Frontal cortex (tissue), 4 donors: ENCODE measurements at places on chromosomes 5 and 9. TPM values are rescaled to one million over a fixed set of nuclear protein-coding genes. Genes with fewer than 3 reads are reported as not detected.

- no peak for DNase-seq
Measured at GRCh38 chr5:17951392-17952169, 317.3 kb downstream of the TAF11L14 start.

- peak; percentile 44 for DNase-seq
Measured at GRCh38 chr5:171521219-171521633, 101.8 kb downstream of the FGF18 start.

GRCh38 chr9:104931256-104931655, 3.3 kb upstream of the ABCA1 start:
- no peak for DNase-seq

DNA sequence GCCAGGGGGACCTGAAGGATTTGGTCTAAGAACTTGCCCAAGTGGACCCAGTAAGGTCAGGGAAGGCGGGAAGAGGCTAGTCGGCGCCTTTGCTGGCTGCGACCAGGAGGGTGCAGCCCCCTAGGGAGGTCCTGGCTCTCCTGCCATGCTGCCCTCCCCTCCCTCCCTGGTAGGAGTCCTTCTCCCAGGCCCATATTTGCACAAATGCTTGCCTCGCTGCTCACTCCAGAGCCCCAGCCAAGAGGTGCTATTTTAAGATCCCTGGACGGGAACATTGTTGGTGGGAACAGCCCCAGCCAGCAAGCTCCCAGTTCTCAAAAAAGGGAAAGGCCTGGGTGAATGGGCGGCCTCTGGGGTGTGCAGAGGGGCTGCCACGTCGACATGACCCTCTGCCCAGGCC, 4.3 kb upstream of the IL17B start:
- no peak for DNase-seq

The PDLIM4 gene
- total RNA-seq = 2.0 TPM

DNA sequence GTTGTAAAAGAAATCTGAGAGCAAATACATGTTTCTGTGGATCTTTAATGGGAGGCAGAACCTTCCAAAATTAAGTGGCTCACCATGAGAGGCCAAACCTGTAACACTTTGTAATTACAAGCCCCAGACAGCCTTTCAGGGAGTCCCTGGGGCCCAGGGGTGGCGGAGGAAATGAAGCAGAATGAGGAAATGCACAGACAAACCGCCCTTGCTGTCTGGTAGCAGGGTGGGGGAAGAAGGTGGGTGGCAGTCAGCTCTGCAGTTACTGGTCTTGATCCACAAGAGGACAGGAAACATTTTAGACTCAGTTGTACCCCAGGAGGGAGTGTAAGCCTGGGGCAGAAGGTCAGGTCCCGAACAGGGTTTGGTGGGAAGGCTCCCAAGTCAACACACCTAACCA, 6.5 kb downstream of the ARL14EPL start:
- DNase-seq = no peak

The C9orf153 gene
- total RNA-seq = not detected

- no peak for DNase-seq
Measured at GRCh38 chr9:35726931-35727330, 5.1 kb downstream of the TLN1 start.

- no peak for DNase-seq
Measured at GRCh38 chr5:72126796-72127195, 19.5 kb downstream of the MAP1B start.

- DNase-seq = no peak
Measured at GRCh38 chr5:62473209-62473608, 60.6 kb downstream of the IPO11 start.

The NEURL1B gene
- 16.3 TPM for total RNA-seq

GRCh38 chr5:29972597-29972996, 1220.9 kb upstream of the CDH6 start:
- no peak for DNase-seq
